ENCODE measurements at places on chromosomes 12 and 14.

DNA sequence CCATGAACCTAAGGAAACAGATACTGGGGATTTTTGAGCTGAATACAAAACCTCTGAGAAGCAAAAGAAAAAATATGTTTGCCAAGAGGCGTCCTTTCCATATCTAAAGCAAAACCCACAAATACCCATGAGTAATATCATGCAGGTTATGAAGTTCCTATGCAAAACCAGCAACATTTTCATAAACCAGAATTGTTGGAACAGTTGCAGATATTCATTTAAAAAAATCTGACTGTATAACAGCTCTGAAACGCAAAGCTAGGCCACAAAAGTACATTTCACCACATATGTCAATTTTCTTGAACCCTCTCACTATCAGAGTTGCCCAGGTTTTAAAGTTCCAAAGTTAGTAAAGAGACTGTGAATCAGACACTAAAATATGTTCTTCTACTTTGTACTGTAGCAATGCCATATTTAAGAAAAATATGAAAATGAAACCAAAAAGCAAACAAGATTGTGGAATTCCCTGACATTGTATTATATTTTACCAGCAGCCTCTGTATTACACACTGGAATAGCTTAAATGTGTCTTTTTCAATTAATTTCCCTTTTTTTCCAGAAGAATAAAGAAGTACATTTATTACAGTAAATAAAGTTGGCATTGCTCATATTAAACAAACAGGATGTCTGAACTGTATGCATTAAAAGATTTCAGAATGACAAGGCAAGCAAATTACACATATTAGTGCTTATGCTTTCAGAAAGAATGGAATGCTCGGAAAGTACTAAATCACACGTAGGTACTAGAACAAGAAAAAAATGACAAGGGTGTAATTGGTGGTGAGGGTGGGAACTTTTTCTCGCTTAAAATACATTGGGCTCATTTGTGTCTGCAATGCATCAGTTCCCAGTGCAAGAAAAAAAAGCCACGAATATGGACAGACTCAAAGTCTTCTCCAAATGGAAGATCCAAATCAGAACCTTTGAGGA lies 33.6 kb upstream of the HIF1A start:
- peak; percentile 36 for DNase-seq

- no peak for DNase-seq
Observed at GRCh38 chr14:104427131-104427851, 152.3 kb upstream of the C14orf180 start.

- DNase-seq = no peak
Observed at GRCh38 chr14:63908667-63909264, 56.0 kb downstream of the SYNE2 start.

GRCh38 chr14:82126006-82126405 lies 592.4 kb upstream of the SEL1L start:
- no peak for DNase-seq

DNA sequence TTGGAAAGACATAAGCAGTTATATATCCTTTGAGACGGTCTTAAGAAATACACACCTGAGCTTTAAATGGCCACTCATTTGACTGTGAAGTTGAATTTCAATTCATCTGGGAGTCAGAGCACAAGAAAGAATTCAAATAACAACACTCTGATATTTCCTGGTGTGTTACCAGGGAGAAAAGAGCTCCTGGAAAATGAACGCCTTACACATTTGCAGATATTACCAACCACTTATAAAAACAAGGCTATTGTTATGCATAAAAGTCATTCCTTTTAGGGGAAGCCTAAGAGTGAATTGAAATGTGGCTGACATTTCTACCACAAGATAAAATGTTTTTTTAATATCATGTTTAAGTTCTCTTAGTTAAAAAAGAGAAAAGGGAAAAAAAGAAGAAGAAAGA lies 229.2 kb upstream of the PLEKHG7 start:
- DNase-seq = no peak

- no peak for DNase-seq
Observed at GRCh38 chr12:123095078-123095881, 55.6 kb downstream of the PITPNM2 start.

DNA sequence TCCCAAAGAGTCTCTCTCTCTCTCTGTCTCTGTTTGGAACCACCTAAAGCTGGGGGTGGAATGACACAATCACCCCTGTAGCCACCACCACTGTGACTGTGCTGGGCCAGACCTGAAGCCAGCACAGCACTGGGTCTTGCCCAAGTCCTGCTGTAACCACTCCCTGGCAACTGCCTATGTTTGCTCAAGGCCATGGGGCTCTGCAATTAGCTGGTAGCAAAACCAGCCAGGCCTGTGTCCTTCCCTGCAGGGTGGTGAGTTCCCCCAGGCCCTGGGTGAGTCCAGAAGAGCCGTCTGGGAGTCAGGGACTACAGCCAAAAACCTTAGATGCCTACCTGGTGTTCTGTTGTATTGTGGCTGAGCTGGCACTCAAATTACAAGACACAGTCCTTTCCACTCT lies 50.8 kb downstream of the DGLUCY start:
- DNase-seq = no peak

GRCh38 chr14:32934073-32934880 lies 4.4 kb upstream of the NPAS3 start:
- no peak for DNase-seq

DNA sequence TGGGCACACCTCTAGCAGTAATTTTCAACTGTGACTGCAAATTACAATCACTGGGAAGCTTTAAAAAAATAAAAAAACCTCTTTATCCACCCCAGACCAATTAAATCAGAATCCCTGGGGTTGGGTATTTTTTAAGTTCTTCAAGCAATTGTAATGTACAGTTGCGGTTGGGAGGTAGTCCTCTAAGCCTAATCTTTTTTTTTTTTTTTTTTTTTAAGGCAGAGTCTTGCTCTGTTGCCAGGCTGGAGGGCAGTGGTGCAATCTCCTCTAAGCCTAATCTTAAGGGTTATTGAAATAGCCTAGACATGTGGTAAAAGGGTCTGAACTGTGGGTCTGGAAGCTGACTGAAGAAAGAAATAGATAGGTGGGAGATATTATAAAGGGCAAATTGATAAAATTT lies 230.5 kb downstream of the AKAP6 start:
- DNase-seq = no peak

DNA sequence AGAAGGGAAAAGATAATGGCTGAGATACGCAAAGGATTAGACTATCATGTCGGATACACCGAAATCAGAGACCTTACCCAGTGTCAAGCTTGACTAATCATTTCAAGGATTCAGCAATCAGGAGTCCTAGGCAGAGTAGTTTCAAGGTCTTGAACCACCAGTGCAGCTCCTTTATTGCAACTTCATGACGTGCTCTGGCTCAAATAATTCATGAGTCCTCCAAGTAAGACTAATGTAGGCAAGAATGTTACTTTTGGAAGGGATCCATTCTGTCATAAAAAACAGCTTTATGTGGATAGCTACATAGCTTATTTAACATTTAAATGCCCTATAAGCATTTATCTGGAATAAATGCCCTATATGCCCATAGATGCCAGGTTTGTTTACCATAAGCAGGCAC lies 123.2 kb downstream of the LMO3 start:
- no peak for DNase-seq

GRCh38 chr12:70365648-70366518 lies at the start of gene KCNMB4:
Gene KCNMB4 (plus strand): TSS chr12:70366290. CDS start chr12:70366735, 445 bp downstream.
- peak; percentile 67 for DNase-seq

DNA sequence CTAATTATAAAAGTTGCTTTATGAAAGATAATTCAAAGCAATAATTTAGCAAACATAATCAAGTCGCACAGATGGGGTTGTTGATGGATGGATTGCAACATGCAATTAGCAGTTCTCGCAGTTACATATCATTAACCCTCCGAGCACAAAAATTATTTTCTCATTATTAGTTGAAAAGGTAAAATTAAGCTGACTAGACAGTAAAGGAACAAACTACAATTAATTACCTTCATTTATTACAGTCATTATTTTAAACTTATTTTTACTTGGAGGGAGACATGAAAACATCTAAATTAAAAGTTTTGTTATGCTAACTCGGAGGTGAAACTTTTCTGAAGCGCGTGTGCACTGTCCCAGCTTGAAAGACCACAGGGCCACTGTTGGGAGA lies 146.9 kb downstream of the PHETA1 start:
- DNase-seq = no peak

All from suppressor macrophage (primary cell).